Renal pelvis (tissue), 12 donors: ENCODE measurements at places on chromosomes 13 and 19.

- no peak for DNase-seq
Measured at GRCh38 chr13:106393776-106394175, 141.7 kb downstream of the EFNB2 start.

GRCh38 chr13:45781553-45782326, 69.8 kb downstream of the SIAH3 start:
- DNase-seq = no peak

DNA sequence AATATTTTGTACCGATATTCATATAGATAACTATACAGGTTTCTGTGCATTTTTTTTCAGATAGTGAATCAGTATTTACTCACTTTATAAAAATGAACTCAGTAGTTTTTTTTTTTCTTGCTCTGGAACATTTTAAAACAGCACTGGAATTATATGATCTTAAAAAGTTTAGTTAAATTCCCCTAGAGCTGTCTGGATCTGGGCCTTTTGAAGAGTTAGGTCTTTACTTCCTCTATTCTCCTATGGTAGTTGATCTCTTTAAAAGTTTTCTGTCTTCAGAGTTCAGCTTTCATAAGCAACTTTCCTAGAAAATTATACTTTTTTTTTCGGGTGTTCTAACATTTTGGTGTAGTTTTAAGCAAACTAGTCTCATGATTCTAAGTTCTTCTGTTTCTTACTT, 21.8 kb upstream of the RBM26 start:
- DNase-seq = no peak

DNA sequence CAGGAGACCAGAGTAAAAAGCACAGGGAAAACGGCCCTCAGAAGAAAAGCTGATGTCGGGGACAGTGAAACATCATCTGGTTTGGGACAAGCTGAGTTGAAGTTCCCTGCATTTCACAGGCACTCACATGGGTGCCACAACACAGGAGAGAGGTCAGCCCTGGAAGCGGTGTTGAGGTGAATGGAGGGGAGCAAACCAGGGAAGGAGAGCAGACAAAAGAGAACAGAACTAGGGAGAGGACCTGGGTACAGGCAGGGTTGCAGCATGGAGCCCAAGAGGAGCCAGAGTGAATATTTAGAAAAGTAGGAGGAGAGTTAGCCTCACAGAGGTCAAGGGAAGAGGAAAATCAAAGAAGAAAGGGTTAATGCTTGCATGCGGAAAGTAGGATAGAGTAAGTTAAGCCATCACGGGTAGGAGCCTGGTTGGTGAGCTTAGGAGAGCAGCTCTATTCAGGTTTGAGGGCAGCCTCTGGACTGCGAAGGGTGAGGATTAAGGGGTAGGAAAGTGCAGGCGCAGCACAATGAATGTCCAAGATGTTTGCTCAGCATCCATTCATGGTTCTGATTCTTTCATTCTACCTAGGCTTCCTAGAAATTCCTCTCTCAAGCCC, 15.5 kb downstream of the FAM216B start:
- no peak for DNase-seq

GRCh38 chr13:109323338-109323737, 463.0 kb downstream of the IRS2 start:
- DNase-seq = no peak
